ENCODE measurements at places on chromosomes 1 and 21.

DNA sequence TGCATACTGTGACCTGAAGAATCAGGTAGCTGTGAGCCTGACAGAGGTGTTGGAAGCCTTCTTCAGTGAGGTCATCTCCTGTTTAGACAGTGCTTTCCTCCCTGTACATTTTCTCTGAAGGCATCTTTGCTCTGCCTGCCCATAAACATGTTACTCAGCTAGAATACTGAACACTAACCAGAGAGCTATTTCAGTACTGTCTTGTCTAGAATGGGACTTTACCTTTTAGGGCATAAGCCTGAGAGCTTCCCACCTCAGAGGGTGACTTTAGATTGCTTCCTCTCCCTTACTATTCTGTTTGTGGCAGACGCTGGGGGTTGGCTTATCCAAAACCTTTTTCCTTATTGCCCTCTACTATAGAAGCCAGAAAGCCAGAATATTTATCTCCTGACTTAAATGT, 23.3 kb upstream of the ZNF326 start:
- no peak for DNase-seq

- no peak for DNase-seq
Observed at GRCh38 chr21:46092026-46092764, 5.7 kb upstream of the COL6A2 start.

GRCh38 chr1:215895276-215895675, 328.2 kb downstream of the KCTD3 start:
- no peak for DNase-seq

- DNase-seq: no peak
Observed at GRCh38 chr1:205543351-205544301, 39.2 kb downstream of the CDK18 start.

GRCh38 chr21:35097525-35097924, 48.4 kb upstream of the RUNX1 start:
- no peak for DNase-seq

GRCh38 chr1:11280719-11281376, 7.8 kb downstream of the UBIAD1 start:
- DNase-seq: peak; percentile 47

- no peak for DNase-seq
Observed at GRCh38 chr1:54238353-54239034, 38.5 kb downstream of the MRPL37 start.

DNA sequence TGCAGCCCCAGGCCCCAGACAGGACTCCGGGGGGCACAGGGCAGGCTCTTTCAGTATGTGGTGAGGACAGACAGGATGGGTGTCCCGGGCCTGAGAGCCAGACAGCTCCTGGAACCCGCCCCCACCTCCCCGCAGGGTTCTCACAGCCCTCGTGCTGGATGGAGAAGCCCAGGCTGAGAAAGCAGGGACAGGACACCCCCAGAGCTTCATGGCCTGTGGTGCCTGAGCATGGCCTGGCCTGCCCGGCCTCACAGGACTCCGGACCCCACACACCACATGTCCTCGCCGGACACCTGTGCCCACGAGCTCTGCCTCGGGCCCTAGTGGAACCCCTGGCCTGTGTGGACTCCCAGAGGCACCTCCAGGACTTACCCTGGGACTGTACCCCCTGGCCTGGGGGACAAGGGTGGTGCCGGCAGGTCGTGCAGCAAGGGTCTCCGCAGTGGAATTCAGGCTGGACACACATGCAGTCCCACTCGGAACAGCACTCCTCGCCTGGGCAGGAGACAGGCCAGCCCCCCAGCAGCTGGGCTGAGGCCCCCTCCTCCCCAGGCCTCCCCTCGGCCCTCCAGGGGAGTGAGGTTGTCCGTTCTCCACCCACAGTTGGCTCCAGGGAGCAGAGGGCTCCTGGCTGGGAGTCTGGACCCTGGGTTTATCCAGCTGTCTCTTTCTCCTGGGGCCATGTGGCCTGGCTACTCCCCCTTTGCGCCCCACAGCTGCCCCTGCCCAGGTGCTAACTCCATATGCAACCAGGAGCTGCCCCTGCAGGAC, 1.2 kb downstream of the TNFRSF18 start:
- DNase-seq: no peak

- no peak for DNase-seq
Observed at GRCh38 chr21:28823429-28823828, 169.2 kb downstream of the LTN1 start.

DNA sequence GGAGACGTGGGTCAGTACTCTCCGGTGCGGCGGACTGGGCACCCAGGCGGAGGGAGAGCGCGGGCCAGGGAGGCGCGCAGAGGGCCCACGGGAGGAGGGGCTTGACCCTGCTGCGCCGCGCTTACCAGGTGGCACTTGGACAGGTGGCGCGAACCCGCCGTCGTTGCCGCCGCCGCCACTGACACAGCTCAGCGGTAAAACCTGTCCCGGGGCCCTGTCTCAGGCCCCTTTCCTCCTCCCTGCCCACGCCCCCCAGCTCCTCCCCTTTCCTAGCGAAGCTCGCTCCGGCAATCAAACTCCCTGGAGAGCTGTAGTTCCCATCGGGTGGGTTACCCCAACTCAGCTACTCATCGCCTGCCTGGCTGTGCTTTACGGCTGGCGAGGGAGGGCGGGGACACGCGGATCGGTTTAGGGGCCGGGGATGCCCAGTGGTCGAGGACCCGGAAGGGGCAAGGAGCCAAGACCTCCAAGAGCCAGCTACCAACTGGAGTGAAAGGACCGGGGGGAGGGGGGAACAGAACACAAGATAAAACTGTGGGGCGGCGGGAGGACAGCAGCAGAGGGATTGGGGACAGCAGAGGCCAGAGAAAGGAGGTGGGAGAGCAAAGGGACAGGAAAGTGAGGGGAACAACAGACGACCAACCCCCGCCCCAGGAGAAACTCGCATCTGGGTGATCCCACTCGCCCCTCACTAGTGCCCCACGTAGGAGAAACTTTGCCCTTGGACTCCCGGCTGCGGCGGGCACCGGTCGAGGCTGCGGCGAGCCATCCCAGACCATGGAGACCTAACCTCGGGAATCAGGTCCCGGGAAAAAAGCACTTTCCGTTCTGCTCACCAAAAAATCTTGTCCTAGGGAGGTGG, 2.9 kb downstream of the GFI1 start:
- DNase-seq: peak; percentile 56

DNA sequence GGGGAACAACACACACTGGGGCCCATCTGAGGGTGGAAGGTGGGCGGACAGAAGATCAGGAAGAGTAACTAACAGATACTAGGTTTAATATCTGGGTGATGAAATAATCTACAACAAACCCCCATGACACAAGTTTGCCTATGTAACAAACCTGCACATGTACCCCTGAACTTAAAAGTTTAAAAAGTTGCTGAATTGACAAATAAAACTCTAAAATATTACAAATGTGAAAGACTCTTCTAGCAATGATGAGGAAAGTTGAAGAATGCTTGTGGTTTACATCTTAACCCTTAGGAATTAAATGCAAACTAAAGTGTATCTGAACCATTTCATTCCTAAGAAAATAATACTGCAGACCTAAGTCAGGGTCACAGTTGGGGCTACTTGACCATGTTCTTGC, 525.6 kb upstream of the CAMK1G start:
- no peak for DNase-seq

- no peak for DNase-seq
Observed at GRCh38 chr1:70496181-70496580, 85.1 kb downstream of the CTH start.

DNA sequence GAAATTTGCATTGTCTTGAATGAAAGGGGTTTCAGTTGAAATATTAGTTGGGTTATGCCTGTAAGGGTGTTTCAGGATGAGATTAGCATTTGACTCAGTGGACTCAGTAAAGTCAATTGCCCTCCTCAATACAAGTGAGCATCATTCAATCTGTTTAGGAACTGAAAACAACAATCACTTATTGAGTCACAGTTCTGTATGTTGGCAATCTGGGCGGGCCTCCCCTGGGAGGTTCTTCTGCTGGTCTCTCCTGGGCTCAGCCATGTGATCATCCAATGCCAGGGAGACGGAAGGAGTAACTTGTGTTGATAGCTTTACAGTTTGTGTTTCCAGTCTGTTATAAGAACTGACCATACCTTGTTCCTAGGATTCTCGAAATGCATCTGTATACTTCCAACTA, 262.9 kb upstream of the RUNX1 start:
- no peak for DNase-seq

GRCh38 chr1:84141182-84142003, 2.7 kb upstream of the PRKACB start:
- DNase-seq: no peak

- DNase-seq: no peak
Observed at GRCh38 chr1:115326419-115326818, 11.6 kb downstream of the NGF start.

GRCh38 chr21:32475162-32475812, 62.8 kb downstream of the EVA1C start:
- no peak for DNase-seq

DNA sequence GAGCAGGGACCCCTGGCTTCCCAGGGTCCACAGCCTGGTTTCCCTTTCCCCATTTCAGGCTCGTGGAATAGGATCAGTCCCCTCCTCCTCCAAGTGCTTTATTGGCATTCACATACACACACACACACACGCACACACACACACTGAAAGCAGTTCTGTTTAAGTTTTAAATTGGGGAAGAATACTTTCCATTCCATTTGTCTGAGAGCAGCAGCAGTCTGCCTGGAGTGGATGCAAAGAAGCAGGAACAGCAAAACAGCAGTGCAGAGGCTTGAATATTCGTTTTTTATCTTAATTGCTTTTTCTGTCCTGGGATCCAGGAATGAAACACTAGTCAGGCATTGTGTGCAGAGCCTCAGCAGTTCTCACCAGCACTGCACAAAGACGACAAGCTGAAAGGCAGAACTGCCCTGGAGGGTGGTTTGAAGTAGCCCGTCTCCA, 7.1 kb downstream of the CYB561D1 start:
- no peak for DNase-seq

DNA sequence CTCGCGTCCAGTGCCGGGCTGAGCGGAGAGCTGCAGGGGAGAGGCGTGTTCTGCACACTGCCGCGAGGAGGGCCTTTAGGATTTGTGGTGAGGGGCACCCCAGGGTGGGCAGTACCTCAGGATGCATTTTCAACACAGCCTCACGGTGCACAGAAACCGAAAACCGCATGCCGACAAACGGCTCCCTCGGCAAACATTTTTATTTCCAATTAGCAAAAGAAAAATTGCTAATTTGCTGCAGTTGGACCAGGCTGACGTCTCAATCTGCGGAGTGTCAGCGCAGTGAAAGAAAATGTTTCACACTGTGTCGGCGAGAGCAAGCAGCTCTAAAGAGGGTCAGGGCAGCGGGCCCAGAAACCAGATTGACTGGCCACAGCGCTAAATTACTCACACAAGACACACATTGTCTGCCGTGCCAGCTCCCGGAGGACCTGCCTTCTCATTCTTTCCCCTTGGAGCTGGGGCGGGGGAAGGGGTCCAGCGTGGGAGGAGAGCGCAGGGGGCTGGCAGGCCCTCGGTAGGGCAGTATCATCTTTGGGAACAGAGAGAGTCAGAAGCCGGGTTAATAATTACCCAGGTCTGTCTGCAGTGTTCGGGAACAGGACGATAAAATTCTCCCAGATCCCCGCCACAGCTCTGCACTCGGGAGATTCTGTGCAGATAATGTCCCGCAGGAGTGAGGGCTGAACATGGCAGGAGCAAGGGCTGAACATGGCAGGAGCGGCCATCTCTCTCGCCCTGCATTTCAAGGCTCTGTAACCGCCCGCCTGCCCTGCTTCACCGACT, 150.2 kb downstream of the PRDM16 start:
- DNase-seq: no peak

DNA sequence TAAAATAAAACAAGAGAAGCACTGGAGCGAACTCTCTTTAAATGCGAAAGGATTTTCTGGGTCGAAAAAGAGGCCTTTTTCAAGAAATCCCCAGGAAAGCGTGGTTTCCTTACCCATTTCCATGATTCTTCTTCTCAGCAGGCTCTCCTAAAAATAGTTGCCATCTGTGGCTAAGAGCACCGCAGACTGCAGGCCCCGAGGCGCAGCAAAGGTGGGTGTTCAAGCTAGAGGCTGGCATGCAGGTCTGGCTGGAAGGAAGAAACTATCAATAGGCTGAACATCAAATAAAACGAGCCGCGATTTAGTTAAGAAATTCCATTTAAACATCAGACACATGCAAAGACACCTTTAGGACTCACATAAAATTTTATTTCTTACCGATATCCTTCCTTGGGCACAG, 135.1 kb downstream of the ADAMTS1 start:
- no peak for DNase-seq

DNA sequence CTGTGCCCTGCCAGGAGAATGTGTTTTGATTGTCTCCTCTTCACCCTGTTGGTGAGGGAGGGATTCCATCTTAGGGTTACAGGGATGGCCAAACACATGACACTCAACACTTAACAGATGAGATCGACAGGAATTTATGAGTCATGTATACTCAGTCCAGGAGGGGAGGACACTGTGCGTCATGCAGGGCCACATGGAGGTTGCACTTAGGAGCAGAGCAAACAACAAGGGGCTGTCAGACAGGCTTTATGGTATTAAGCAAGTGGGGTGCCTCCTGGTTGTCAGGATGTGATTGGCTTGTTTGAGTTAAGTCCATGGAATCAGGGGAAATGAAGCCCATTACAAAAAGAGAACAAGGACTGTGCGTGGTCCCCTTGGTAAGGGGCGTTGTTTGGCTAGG, 26.9 kb downstream of the EDARADD start:
- no peak for DNase-seq

DNA sequence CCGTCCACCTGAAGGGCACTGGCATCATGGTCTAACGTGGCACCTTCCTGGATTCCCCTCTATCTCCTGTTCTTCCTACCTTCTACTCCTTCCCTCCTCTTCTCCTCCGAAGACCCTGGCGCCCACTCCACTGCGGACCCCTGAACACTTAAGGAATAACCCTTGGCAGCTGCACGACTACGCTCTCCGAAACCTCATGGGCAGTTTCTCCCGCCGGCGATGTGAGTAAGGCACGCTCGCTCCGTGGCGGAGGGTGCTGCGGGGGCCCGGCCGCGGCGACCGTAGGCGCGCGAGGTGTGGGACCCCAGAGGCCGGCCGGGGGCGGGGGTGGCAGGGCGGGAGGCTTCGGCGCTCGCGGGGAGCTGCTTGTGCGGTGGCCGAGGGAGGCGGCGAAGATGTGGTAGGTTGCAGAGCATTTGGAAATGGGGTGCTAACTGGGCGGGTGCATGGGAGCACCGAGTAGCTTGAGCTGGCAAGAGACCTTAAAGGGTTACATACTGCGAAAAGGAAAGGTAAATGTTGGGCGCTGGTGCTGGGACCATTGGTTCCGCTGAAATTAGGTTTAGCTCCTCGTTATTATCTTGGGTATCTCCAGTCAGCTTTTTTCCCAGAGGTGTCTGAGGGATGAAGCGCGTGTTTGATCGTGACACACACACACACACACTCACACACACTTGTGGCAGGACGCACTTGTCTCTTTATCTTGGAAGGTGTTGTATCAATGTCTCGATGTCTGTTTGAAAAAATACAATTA, 876 bp downstream of the LRRC7 start:
- peak; percentile 30 for DNase-seq

DNA sequence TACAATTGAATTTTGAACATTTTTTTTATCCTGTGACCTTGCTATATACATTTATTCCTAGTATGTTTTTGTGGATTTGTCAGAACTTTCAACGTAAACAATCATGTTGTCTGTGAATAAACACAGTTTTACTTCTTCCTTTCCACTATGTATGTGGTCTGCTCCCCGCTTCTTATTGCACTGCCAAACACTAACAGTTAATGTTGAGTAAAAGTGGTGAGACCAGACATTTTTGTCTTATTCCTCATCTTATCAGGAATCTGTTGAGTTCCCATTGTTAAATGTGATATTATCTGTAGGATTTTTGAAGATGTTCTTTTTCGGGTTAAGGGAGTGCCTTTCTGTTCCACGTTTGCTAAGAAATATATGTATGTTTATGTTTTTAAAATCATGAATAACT, 45.9 kb downstream of the CAMSAP2 start:
- no peak for DNase-seq

- DNase-seq: no peak
Observed at GRCh38 chr1:109535971-109536491, 3.6 kb upstream of the GPR61 start.

Measured in GM20000 (cell line).